ENCODE measurements at places on chromosomes 2 and 18.

DNA sequence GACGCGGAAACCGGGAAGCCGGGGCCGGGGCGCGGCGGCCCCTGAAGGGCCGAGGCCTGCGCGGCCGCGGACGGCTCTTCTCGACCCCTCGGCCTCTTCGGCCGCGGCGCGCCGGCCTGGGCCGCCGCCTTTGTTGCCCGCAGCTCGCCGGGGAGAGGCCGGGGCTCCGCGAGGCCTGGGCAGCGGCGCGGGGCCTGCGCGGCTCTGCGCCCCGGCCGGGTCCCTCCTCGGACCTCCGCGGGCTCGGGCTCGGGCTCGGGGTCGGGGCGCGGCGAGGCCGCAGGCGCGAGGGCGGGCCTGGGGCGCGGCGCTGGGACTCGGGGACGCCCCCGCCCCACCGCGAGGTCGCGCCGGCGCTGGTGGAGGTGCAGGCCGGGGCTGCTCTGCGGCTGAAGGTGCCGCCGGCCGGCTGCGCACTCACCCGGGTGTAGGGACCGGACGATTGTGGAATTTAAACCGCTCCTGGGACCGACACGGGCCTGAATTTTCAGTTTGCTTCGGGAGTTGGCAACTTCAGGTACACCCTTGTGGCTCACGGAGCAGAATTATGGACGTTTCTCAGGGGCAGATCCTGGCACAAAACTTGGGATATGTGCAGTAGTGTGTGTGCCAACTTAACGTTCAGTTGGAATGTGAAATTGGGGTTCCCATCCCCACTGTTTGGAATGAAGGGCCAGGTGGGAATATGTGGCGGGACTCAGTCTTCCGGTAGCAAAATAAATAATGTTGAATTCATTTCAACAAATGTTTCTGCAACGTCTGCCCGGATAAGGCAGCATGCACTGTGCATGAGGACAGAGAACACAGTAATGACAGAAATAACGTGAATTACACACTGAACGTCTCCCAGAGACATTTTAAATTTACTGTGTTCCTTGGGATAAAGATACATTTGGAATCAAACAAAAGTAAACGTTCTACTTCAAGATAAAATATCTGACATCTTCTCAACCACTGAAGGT lies 787 bp downstream of the SOCS6 start:
- peak; percentile 36 for DNase-seq

GRCh38 chr2:235232449-235233433 lies 261.1 kb upstream of the AGAP1 start:
- DNase-seq, result no peak

GRCh38 chr2:3257166-3257565 lies 120.5 kb downstream of the EIPR1 start:
- DNase-seq, result no peak

GRCh38 chr2:39816428-39816827 lies 37.4 kb upstream of the THUMPD2 start:
- DNase-seq, result no peak

DNA sequence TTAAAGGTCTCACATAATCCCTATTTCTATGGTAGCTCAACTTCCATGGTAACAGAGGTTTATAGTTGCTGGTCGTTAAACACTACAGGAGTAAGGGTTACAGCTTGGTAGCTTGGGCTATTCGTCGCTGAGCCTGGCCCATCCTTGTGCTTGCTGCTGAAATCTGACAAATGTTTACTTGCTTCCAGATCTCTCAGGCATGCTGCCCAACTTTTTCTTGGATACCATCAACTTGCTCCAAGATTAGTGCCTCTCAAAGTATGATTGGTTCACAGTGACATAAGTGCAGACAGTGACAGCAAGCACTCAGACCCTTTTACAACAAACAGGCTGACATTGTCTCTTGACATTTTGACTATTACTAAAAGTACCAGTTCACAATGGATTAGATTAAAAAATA lies 231.8 kb downstream of the KCNS3 start:
- no peak for DNase-seq

GRCh38 chr2:144304202-144304601 lies 215.7 kb downstream of the ZEB2 start:
- no peak for DNase-seq

DNA sequence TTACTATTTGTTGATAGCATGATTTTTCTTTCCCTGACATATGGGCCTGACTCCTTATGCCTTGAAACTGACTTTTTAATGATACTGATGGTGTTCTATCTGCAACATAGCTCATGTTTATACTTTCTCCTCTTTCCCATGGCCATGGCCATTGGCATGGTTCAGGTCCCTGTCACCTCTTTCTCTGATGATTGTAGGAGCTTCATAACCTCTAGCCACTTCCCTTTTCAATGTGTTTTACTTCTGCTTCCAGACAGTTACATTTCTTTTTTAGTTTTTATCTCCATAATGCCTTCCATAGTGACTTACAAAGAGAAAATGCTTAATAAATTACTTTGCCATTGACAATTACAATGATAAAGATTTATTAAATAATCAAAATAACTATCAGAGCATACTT lies 177.9 kb upstream of the SETBP1 start:
- DNase-seq, result no peak

- DNase-seq, result no peak
These were observed 53.8 kb downstream of the MYO1B start for GRCh38 chr2:191299010-191299409.

GRCh38 chr2:173101687-173102086 lies 26.0 kb downstream of the MAP3K20 start:
- DNase-seq, result no peak

- DNase-seq, result no peak
These were observed 478.2 kb downstream of the ARHGAP15 start for GRCh38 chr2:143607231-143608062.

DNA sequence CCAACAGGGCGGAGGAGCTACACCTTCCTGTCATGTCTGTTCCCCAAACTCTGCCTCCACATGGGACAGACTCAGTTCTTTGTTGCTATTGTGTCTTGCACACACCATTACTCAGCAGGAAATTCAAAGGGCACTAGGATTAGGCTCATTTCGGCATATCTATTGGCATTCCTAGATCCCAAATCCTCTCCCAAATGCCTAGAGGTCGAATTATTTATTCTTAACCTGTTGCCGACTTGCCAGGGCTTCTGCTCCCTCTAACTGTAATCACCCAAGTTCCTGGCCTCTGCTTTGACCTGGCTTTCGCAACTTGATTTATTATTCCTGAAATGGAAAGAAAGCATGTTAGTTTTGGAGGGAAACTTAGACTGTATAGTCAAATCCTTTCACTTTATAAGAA lies 67.8 kb upstream of the ST6GAL2 start:
- no peak for DNase-seq

GRCh38 chr2:74578408-74578807 lies 23.9 kb downstream of the DOK1 start:
- no peak for DNase-seq

DNA sequence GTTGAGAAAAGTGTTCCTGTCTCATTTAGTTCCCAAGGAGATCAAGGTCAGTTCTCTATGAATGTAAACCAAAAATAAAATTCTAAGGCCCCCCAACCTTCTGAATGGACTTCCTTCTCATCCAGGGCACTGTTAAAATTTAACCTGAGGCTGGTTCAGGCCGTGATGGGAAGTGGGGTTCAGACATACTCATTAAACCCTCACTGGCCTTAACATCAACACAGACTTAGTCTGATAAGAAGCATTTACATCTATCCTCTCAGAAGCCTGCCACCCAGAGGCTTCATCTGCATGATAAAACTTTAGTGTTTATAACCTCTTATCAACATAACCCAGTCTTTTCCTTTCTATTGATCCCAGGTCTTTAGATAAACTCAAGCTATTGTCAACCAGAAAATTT lies 22.4 kb downstream of the ITSN2 start:
- no peak for DNase-seq

DNA sequence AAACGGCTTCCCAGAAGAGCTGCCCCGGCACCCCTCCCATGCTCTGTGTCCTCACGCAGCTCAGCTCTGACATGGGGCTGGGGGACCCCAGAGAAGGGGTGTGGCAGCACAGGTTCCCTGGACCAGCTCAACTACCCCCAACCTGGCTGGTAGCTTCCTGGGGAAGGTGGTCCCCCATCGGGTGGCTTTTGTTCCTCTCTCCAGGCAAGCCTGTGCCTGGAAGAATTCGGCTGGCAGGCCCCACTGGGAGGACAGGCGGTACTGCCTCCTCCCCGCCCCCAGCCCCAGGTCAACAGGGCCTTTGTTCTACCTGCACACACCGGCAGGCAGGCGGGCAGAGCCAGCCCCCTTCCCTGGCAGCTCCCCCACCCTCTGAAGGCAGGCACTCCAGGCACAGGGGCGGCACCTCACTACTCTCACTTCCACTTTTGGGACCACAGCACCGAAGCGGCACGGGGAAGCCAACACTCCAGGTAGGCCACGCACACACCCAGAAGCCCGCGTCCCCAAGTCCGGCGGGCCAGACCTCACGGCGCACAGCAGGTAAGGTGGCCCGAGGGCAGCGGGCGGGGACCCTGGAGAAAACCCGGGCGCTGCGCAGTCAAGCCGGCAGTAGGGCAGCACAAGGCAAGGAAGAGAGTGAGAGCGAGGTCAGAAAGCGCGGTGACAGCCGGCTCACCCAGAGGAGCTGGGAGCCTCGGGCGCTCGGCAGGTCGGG lies 1.3 kb downstream of the HS6ST1 start:
- DNase-seq, result peak; percentile 42

- DNase-seq, result no peak
These were observed 56.8 kb upstream of the MSH2 start for GRCh38 chr2:47346107-47346506.

DNA sequence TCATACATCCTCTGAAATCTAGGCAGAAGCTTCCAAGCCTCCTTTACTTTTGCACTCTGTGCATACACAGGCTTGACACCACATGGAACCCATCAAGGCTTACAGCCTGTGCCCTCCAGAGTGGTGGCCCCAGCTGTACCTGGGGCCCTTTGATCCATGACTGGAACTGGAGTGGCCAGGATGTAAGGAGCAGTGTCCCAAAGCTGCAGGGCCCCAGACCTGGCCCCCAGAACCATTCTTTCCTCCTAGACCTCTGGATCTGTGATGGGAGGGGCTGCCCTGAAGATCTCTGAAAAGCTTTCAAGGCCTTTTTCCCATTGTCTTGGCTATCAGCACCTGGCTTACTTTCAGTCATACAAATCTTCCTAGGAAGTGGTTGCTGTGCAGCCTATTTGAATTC lies 63.1 kb upstream of the NOL4 start:
- DNase-seq, result no peak

DNA sequence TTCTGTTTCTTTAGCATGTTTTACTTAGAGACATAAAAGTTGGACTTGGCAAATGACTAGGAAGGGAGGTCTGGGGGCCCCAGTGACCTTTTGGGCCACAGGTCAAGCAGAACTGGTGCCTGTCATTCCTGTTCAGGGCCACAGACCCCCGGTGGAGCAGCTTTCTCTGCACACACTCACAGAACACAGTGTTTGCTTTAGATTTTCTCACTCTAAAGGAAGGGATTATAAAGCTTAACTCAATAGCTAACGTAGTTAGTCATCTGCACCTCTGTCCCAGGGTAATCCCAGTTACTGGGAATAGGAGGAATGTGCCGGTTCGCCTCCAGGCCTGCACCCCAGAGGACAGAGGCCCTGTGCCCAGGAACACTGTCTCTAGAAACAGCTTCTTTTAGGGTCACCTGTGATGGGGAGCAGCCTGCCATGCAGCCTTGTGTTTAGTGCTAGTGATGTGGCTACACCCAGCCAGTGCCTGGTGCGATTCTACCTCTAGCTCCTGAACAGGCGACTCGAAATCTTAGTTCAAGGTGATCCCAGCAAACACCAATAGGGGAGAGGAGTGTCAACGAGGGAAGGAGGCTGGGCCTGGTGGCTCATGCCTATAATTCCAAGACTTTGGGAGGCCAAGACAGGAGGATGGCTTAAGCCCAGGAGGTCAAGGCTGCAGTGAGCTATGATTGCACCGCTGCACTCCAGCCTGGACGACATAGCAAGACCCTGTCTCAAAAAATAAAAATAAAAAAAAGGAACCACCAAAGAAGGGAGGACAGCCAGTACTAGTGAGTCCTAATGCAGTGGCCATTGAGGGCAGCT lies 11.6 kb downstream of the SPATA3 start:
- no peak for DNase-seq

GRCh38 chr2:230008708-230009066 lies 60.0 kb downstream of the SLC16A14 start:
- no peak for DNase-seq

- DNase-seq, result no peak
These were observed 306.6 kb upstream of the VWC2L start for GRCh38 chr2:214104219-214104618.

GRCh38 chr2:99868260-99868659 lies 274.1 kb downstream of the AFF3 start:
- no peak for DNase-seq

- DNase-seq, result no peak
These were observed at the start of gene M1AP for GRCh38 chr2:74648009-74648443. TSS of gene M1AP (minus strand) at chr2:74648330. CDS start at chr2:74640275, 8,055 bp downstream.

GRCh38 chr18:78739882-78740677 lies 239.5 kb upstream of the SALL3 start:
- DNase-seq, result no peak

DNA sequence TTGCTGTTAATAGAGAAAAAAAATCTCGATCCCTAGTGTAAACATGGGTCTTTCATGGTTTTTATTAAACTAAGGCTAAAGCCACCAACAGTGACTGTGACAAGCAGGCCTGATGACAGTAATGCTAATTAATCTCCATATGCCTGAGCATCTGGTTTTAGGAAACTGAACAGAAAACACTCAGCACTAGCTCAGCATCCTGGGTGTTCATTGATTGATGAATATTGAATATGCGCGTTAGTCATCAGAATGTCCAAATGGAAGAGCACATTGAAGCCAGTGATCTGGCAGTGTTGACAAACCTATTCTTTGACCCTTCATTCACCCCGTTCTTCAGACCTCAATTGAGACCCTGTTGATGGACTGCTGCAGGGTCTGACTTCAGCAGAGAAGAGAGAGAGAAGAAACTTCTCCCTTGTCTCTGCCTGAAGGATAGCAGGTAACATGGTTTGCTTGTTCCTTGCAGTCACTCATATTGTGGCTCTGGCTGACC lies 283.8 kb downstream of the RDH14 start:
- DNase-seq, result no peak

DNA sequence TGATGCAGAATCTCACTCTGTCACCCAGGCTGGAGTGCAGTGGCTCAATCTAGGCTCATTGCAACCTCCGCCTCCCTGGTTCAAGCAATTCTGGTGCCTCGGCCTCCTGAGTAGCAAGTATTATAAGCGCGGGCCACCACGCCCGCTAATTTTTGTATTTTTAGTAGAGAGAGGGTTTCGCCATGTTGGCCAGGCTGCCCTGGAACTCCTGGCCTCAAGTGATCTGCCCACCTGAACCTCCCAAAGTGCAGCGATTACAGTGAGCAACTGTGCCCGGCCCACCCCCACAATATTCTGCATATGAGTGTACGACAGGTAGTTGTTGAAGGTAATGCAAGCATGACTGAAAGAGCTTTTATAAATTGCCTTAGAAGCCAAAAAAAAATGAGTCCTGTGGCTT lies 1.2 kb downstream of the WDR75 start:
- no peak for DNase-seq

DNA sequence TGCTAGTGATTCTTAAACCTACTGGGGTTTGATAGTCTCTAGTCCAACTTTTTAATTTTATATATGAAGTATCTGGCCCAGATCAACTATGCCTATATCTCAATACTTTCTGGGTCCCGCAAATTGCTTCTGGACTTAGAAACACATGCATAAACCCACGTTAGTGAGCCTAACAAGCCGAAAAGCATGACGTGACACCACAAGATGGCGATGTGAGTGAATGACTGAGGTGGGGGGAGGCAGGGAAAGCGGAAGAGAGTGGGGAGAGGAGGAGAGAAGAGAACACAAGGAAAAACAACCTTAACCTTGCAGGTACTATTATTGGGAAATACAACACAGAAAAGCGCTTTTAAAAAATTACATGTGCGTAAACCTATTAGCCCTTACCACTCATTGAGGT lies 13.8 kb downstream of the PDIA6 start:
- DNase-seq, result no peak

- no peak for DNase-seq
These were observed 23.7 kb upstream of the LAMA1 start for GRCh38 chr18:7141287-7141686.
